Fibroblast of pulmonary artery (primary cell): ENCODE measurements at places on chromosomes 7 and 10.

- DNase-seq: no peak
Observed at GRCh38 chr10:15222511-15222910, 54.0 kb upstream of the NMT2 start.

GRCh38 chr10:43471935-43472720 lies 35.2 kb downstream of the ZNF487 start:
- DNase-seq: no peak

DNA sequence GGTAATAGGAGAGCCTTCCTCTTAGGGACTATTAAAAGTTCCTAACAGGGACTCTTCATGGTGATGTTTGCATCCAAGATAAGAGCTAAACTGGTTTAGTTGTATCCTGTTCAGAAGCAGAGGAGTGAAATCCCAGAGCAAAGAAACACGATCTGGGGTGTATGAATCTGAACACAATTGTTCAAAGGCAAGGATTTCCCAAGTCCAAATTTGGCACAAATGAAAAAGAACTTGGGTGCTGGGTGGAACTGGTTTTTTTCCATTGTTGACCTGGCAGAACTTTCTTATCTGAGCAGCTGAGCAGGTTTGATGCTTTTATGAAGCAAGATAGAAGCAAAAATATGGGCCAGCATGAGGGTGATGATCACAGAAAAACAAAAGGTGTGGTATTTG lies 6.0 kb downstream of the AGFG2 start:
- peak; percentile 50 for DNase-seq

GRCh38 chr7:27641581-27642230 lies 21.0 kb downstream of the HIBADH start:
- peak; percentile 14 for DNase-seq

GRCh38 chr10:99519690-99520039 lies 13.1 kb upstream of the NKX2-3 start:
- DNase-seq: no peak

- no peak for DNase-seq
Observed at GRCh38 chr10:100740476-100741377, 4.7 kb upstream of the PAX2 start.

DNA sequence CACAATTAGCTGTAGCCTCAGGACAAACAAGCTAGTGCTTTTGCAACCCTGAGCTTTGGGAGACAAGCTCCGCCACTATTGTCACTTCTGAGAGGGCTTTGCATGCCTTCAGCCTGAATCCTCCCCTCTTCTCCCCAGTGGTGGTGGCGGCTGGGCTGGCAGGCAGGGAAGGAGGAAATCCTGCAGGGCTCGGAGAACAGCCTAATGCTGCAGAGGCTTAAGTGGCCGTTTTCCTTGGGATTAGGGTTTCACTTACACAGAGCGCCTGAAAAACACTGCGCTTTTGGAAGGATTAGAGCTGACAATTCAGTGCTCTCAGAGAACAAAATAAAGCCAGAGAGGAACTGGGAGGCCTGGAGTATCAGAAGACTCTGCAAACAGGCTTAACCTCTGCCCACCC lies 71.3 kb downstream of the PAX2 start:
- no peak for DNase-seq

DNA sequence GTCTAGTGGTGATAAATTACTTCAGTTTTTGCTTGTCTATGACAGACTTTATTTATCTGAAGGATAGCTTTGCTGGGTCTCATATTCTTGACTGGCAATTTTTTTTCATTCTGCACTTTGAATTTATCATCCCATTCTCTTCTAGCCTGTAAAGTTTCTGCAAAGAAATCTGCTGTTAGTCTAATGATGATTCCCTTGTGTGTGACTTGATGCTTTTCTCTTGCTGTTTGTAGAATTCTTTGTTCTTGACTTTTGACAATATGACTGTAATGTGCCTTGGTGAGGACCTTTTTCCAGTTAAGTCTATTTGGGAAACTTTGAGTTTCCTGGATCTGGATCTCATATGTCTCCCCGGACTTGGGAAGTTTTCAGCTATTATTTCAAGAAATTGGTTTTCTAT lies 59.3 kb upstream of the TMEM140 start:
- DNase-seq: no peak

DNA sequence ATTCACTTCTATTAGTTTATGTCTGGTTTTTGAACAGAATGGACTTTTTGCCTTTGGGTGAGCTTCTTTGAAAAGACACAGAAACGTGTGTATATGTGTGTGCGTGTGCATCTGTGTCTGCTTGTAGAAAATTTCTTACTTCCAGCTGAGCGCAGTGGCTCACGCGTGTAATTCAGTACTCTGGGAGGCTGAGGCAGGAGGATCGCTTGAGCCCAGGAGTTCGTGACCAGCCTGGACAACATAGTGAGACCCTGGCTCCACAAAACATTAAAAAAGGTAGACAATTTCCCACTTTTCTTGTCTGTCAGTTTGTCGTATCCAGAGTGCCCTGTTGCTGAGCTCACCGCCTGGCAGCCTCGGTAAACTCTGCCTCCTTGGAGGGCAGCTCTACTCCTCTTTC lies 25.4 kb downstream of the PPP2R2D start:
- no peak for DNase-seq

- DNase-seq: no peak
Observed at GRCh38 chr7:97601931-97602457, 129.9 kb upstream of the TAC1 start.

- peak; percentile 94 for DNase-seq
Observed at GRCh38 chr7:64313740-64314491, at the start of gene ZNF736. Gene ZNF736, plus strand, starts transcription at chr7:64313961. Its CDS starts 190 bp downstream, at chr7:64314151.

GRCh38 chr10:71126432-71126831 lies 85.9 kb upstream of the UNC5B start:
- DNase-seq: no peak

DNA sequence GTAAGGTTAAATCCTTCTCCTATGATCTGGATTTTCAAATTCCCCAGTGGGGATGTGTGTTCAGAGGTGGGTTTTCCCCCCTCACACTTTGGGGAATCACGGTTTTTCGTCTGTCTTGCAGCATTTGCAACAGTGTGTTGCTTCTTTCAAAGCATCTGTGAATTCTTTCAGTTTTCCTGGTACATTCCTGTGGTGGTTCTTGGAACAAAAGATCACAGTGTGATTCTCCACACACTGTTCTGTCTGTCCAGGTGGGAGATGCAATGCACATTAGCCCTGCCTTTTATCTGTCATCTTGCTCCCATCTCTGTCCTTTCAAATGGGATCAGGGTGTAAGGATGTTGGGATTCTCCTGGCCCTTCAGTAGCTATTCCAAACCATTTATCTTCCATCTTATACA lies 11.8 kb downstream of the AGK start:
- DNase-seq: no peak

DNA sequence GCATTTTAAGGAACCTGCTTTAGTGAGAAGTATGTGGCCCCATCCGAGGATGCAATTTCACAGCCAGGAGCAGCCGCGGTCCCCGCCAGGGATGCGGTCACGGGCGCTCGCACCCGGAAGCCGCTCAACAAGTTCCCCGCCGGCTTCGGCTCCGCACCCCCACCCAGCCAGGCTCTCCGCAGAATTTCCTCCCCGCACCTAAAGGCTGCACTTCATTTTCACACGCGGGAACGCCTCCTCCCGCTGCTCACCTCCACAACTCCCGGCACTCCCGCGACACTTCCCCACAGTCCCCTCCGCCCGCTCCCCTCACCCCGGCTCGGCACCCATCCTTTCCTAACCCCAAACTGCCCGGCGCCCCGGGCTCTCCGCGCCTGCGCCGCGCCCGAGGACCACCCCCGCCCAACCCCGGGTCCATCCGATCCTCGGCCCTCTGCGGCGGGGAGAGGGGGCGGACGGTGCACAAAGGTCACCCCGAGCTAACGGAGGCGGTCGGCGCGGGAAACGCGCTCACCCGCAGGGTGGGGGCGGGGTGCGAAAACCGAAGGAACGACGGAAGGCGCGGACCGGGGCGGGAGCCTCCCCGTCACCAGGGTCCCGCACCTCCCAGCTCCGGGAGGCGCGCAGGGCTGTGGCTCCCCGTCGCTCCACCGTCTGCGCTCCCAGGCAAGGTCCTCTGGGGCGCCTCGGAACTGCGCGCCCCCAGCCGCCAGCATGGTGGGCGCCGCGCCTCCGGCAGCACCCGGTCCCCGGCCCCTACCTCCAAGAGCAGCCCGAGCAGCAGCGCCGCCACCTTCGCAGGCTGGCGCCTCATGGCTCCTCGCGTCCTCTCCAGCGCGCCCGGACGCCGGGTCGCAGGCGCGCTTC lies 558 bp downstream of the VOPP1 start:
- DNase-seq: peak; percentile 39

- no peak for DNase-seq
Observed at GRCh38 chr7:156156734-156157408, 344.6 kb upstream of the SHH start.

DNA sequence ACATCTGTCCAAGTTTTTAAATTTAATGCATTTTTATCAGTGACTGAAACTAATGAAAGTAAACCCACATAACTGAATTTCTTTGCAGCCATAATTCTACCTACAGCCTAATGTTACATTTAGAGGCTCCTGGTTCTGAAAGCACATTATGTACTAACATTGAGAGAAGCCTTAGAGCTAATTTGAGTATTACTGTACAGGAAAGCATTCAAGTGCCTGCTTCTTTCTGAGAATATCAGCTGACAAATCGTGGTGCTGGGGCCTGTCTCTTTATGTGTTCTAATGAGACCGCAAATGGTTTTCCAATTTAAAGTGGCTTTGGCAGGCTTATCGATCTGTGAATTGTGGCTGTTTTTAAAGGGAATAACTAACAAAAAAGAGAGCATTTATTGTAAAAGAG lies 32.3 kb upstream of the DGKB start:
- no peak for DNase-seq

GRCh38 chr7:157432957-157433576 lies 96.3 kb downstream of the DNAJB6 start:
- peak; percentile 51 for DNase-seq

- peak; percentile 54 for DNase-seq
Observed at GRCh38 chr7:105691082-105691679, 109.9 kb upstream of the EFCAB10 start.

DNA sequence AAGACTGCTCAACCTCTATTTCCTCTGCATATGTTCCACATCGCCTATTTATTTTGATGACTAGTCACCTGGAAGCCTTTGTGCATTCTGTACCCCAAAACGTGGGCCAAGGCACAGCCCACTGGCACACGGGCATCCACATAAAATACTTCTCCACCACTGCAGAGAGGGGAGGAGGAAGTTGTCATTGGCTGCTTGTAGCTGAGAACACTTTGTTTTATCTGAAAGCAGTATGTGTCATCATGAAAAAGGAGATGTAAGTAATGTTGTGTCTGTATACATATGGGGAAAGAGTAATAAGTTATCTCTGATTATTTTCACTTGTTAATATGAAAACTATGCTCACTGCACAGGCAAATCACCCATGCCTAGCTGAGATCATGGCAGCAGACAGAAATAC lies 48.2 kb upstream of the AMPH start:
- DNase-seq: peak; percentile 48

GRCh38 chr7:47452295-47452694 lies 129.6 kb downstream of the TNS3 start:
- DNase-seq: no peak

GRCh38 chr7:8363407-8364015 lies 69.9 kb upstream of the NXPH1 start:
- no peak for DNase-seq

DNA sequence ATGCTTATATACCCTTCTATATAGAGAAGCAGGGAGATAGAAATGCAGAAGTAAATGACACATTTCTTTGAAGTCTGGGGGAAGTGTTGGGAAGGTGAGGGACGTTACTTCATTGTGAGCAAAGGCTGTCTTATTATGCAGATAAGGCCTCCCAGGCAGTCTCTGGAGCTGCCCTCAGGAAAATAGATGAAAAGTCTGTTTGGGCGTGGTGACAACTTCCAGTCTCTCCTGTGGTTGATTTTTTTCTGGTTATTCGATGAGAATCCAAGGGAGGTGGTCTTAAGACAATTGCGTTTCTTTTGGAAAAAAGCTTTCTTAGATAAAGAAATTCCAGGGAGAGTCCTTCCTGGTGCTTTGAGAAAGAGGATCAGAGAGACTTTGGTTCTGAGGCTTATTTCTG lies 84.0 kb downstream of the NEUROD6 start:
- DNase-seq: no peak

GRCh38 chr7:155533827-155534690 lies 12.3 kb downstream of the CNPY1 start:
- DNase-seq: peak; percentile 8

- no peak for DNase-seq
Observed at GRCh38 chr10:18325889-18326531, 185.8 kb downstream of the CACNB2 start.

DNA sequence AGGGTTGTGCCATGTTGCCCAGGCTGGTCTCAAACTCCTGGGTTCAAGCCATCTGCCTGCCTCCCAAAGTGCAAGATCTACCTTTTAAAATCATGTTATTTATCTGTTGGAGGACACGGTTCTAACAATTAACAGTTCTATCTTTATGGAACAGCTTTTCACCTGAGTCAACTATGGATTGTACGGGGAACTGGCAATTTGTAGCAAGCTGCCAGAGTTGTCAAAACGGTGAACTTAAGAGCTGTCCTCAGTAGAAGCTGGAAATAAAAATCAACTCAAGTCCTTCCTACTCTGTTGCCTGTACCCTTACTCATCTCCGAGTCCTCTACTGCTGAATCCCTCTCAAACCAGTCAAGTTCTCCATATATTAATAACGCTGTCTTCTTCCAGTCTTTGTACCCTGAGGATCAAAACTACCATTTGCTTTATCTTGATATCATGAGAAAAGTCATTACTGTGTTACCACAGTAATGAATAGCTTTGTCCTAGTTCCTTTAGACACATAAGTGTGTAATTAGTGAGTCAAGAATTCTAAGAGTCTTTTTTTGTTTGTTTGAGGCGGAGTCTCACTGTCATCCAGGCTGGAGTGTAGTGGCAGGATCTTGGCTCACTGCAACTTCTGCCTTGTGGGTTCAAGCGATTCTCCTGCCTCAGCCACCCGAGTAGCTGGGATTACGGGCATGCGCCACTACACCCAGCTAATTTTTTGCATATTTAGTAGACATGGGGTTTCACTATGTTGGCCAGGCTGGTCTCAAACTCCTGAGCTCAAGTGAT lies 28.2 kb downstream of the HBP1 start:
- DNase-seq: no peak
